ENCODE measurements at places on chromosomes 3 and 15.
A peak's percentile ranks its signal among the peaks of the same experiment; 100 is the strongest.

GRCh38 chr15:42087926-42088800 lies 6.2 kb downstream of the PLA2G4D start:
- DNase-seq: no peak

- DNase-seq: no peak
These were observed 28.4 kb downstream of the PCSK6 start for GRCh38 chr15:101461097-101461496.

- no peak for DNase-seq
These were observed 53.8 kb downstream of the UBE2E2 start for GRCh38 chr3:23256741-23257435.

DNA sequence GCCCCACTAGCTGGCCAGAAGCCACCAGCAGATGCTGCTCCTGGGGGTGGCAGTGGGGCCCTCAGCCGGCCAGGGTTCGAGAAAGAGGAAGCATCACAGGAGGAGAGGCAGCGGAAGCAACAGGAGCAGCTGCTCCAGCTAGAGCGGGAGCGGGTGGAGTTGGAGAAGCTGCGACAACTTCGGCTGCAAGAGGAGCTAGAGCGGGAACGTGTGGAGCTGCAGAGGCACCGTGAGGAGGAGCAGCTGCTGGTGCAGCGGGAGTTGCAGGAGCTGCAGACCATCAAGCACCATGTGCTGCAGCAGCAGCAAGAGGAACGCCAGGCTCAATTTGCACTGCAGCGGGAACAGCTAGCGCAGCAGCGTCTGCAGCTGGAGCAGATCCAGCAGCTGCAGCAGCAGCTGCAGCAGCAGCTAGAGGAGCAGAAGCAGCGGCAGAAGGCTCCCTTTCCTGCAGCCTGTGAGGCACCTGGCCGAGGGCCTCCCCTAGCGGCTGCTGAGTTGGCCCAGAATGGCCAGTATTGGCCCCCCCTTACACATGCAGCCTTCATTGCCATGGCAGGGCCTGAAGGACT lies 17.5 kb upstream of the APEH start:
- no peak for DNase-seq

GRCh38 chr3:71510510-71510909 lies 73.0 kb downstream of the FOXP1 start:
- DNase-seq: no peak

DNA sequence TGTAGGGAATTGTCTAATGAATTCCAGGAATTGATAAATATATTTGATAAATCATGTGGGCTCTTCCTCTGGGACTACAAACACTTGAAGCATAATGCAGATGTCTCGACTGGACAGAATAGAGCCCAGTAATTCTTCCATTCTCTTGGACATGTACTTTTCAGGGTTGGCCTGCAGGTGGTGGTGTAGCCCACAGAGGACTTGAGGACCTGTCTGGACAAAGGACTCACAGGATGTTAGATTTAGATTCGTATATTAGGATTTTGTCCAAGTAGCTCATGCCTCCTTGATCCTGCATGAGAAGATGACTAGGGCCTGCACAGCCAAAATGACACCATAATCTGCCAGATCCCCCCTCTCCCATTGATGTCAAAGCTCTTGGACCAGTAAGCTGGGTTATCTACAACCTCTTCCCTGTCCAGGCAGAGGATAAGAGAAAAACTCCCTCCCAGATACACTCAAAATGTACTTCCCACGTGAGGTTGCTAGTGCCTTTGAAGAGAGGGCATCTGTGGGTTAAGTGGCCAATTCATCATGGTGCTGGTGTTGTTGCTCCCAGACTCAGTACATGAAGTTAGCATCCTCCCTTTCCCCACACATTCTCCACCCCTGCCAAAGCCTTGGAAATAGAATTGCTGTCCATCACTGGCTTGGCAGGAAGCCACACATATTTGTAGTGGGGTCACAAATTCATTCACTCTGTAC lies 88.6 kb upstream of the ZNF280D start:
- peak; percentile 54 for DNase-seq

DNA sequence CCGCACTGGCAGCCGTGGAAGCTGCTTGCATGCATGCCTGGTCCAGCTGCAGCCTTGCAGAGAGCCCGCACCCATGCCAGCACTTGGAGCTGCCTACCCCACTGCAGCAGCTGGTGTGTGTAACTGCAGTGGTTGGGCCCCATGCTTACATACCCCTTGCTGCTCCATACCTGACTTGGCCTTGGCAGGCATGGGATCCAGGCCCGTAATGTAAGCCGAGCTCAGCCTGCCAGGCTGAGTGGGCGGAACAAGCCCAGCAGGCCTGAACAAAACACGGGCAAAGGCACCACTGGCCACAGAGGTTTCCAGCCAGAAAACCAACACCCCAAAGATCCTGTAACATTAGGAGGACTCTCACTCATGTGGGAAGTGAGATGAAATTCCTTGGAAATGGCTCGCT lies 48.3 kb downstream of the SLC6A20 start:
- DNase-seq: no peak

- DNase-seq: no peak
These were observed 31.7 kb upstream of the XYLB start for GRCh38 chr3:38314764-38315487.

GRCh38 chr3:169772305-169772896 lies 795 bp upstream of the MYNN start:
- peak; percentile 69 for DNase-seq

GRCh38 chr3:25465266-25465860 lies 37.3 kb downstream of the RARB start:
- no peak for DNase-seq

DNA sequence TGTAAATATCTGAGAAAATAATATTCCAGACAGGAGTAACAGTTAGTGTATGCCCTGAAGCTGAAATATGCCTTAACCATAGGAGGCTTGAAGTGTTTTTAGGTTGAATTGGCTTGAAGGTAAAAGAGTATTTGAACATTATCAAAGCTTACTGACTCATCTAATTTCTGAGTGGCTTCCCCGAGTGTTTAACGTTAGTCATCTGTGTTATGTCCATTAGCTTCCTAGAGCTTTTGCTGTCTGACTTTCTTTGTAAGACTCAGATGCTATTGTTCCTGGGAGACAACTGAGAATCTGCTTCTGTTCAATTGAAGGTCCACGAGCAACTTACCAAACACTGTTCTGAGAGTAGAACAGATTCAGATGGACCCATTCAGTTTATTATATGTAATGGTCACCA lies 656.8 kb upstream of the NECTIN3 start:
- DNase-seq: no peak

GRCh38 chr3:130772129-130772528 lies 25.5 kb upstream of the PIK3R4 start:
- no peak for DNase-seq

DNA sequence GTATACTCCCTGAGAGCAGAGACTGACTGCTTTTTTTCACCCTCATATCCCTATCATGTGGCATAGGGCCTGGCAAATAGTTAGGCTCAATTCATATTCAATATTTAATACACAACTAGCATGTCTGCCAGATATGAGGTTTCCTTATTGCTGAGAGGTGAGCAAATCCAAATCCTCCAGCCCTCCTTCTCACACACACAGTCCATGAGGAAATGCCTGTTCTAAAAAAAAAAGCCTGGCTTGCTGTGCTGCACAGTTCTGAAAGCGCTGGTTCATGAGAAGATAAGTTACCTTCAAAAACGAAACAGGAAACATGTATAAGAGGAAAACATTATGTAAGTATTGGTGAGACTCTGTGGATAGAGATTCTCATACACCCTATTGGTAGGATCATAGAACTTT lies 15.5 kb upstream of the ACAP2 start:
- DNase-seq: peak; percentile 65

GRCh38 chr15:90033006-90033405 lies 31.9 kb downstream of the ZNF710 start:
- no peak for DNase-seq

DNA sequence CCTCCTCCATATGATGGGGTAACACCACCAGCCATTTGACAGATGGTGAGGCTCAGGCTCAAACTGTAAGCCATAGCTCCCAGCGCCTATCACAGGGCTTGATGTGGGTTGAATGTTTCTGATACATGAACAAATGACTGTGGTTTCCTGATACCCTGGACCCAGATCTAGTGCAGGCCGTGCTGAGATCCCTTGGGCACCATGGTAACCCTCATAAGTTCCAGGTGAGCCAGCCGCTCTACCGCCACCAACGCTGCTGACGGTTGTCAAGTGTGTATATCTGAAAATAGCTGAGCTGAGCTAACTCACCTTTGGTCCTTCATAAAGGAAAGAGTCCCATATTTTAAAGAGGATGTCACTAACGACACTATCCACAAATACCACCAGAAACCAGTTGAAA lies 74.5 kb downstream of the TBC1D2B start:
- DNase-seq: no peak

GRCh38 chr3:5806192-5806591 lies 618.7 kb downstream of the EDEM1 start:
- peak; percentile 3 for DNase-seq

GRCh38 chr3:127484601-127485388 lies 105.7 kb downstream of the TPRA1 start:
- no peak for DNase-seq

DNA sequence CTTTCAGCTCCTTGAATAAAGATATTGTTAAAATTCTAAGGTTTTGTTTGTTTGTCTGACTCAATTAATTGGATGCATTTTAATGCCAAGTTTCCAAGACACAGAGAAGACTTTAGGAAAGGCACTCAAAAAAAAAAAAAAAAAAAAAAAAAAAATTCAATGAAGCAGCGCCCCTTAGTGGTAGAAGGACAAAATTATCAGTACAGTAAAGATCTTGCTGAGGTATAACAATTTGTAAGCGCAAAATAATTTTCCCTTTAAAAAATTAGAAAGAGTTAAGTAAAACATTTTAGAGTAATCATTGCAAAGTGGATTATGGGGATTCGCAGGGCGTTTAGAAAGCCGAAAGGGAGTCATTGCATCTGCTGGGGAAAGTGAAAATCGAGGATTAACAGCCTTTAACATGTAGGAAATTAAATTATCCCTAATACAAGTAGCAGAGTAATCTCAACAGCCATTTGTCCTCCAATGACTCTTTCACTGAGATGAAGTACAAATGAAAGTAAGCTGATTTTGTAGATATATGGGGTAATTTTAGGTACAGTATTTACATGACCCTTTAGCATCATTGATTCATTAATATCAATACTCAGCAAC lies 5.8 kb upstream of the DIS3L start:
- peak; percentile 29 for DNase-seq

- no peak for DNase-seq
These were observed 276.1 kb upstream of the GOLIM4 start for GRCh38 chr3:168371846-168372245.

GRCh38 chr3:184786280-184786941 lies 25.6 kb upstream of the VPS8 start:
- DNase-seq: peak; percentile 82

GRCh38 chr3:84991422-84991900 lies 32.7 kb downstream of the CADM2 start:
- no peak for DNase-seq

GRCh38 chr3:115835946-115836345 lies 212.6 kb downstream of the GAP43 start:
- DNase-seq: no peak

DNA sequence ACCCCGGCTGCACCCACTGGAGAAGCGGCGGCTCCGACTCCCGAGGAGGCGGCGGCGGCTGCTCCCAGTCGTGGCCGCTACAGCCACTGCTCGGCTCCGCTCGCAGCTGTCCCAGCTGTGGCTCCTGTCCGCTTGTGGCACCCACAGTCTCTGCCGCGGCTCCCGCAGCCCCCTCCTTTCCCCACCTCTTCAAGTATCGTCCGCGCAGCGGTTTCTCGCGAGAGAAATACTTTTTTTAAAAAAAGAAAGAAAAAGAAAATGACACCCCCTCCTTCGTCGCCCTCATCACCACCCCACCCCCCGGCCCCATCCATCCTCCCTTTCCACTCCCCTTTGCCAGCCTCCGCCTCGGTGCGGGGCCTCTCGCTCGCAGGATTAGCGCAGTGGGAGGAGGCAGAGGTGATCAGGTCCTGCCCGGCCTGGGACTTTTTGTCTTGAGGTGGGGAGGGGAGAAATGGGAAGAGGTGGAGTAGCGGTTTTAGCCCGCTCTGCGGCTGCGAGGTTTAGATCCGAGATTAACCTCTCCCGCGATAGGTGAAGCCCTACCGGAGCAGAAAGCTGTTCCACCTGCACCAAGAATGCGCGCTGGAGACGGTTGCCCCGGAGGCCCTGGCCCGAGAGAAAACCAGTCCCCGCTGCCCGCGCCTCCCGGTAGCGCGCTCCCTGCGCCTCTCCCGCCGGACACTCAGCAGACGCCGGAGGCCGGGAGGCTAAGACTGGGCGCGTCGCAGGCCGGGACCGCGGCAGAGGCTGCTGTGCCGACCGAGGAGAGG lies at the start of gene FBN1:
FBN1 (minus strand) TSS at position 152 of the 773 bp plus-strand sequence. CDS start 940 bp downstream, outside the sequence.
- DNase-seq: no peak

DNA sequence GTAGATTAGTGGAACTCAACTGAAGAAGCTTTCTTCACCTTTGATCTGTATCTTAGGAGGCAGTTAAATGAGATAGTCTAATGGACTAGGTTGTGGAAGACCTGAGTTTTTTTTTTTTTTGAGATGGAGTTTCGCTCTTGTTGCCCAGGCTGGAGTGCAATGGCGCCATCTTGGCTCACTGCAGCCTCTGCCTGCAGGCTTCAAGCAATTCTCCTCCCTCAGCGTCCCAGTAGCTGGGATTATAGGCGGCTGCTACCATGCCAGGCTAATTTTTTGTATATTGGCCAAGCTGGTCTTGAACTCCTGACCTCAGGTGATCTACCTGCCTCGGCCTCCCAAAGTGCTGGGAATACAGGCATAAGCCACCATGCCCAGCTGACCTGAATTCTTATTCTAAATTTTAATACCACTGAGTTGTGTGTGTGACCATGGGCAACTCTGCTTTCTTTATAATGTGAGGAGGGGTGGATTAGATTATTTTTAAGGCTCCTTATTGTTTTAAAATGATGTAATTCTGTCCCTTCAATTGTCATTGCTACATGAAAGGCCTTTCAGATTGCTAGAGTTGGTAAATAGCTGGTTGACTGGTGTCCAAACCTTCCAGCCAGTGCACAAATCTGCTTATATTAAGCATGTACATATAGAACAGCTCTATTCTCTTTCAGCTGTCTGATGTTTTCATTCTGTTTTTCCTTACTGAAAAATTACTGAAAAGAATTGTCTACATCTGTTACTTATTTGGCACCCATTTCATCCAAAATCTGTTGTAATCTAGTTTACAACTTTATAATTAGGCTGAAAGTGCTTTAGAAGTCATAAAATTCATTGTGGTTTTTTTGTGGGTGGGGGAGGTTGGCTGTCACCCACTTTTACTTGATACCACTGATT lies 2.3 kb downstream of the LNP1 start:
- DNase-seq: no peak
